ENCODE measurements at places on chromosomes 16 and 17.

DNA sequence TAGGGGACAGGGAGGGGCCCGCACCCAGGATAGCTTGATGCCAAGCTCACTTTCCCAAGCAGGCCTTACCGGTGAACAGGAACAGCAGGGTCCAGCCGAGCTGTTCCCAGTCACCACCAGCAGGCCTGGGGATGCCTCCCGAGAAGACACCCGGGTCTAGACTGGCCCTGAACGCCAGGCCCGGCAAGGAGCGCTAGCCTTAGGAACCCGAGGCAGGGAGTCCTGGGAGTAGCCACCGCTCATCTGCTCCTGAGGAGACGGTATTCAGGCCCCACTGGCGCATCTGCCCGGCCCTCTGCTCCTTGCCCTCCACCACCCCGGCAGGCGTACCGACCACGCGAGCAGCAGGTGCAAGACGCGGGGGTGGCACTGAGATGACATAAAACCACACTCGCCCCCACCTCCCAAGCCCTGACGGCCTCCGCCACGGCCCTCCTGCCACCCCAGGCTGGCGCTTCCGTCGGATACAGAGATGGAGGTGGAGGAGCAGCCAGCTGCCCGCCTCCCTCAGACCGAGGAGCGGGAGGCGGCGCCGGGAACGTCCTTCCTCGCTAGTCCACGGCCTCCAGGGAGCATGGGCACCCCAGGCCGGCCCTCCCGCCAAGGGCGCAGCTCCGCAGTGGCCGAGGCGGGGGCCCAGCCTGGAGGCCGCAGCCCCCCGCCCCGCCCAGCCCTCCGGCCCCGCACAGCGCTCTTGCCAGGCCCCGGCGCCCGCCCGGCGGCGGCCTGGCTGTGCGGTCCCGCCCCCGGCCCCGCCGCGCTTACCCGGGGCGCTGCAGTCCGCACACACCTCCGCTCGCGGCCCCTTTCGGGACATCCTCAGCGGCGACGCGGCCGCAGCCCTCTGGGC lies 661 bp downstream of the GIT1 start:
- peak; percentile 55 for DNase-seq

DNA sequence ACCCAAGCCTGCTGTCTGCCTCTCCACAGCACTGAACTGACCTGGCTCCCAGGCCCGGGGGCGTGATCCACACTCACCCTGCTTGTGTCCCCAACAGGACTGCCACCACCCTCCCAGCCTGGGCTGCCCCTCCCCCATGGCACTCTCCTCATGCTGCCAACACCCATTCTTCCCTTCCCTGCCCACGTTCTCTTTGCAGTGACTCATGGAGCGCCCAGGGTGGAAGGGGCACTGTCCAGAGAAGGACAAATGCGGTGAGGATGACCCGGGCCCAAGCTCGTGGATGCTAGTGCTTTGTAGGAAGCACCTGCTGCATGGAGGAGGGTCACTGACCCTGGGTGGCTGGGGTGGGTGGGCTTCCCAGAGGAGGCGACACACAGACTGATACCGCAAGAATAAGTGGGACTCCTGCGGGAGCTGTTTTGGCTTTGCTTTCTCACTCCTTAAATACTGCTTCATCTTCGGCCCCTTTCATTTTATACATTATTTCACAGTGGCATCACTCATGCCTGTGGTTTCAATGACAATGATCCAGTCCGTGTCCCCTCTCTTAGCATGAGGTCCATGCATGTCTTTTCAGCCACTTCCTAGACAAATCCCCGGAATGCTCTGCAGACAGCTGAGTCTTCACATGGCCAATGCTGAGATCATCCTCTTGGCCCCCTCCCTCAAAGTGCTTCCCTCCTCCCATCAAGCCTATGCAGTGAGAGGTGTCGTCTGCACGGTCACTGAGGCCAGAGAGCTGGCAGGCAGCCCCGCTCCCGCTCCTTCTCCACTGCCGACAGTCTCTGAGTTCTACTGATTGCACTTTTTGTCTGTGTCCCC lies 17.6 kb downstream of the CDK5R1 start:
- DNase-seq, result no peak

DNA sequence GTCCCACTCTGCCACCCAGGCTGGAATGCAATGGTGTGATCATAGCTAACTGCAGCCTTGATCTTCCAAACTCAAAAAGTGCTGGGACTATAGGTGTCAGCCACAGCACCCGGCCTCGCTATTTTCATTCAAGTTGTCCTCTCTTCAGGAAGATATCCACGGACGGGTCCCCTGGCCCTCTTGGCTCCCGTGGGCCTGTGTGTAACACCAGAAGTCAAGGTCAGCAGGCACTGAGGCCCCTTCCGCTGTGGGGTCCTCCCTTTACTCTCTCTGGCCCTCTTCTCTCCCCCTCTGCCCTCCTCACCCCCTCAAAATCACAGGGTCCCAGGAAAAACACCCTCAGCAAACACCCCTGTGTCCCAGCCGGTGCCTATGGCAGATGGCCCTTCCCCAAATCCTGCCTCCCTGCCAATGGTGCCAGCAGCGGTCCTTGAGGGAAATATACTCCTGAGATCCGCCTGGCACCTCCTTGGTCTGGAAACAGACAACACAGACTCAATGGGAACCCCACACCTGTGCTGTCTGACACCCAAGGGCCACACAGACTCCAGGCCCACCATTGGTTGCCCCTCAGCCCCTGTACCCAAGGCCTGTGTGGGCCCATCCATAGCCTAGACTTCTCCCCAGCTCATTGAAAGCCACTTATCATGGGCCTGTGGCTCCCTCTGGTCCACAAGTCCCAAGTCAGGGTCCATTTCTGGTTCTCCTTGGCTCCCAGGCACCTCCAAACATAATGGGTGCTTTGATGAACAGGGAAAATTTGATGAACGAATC lies 221.5 kb downstream of the ZNF423 start:
- DNase-seq, result no peak

DNA sequence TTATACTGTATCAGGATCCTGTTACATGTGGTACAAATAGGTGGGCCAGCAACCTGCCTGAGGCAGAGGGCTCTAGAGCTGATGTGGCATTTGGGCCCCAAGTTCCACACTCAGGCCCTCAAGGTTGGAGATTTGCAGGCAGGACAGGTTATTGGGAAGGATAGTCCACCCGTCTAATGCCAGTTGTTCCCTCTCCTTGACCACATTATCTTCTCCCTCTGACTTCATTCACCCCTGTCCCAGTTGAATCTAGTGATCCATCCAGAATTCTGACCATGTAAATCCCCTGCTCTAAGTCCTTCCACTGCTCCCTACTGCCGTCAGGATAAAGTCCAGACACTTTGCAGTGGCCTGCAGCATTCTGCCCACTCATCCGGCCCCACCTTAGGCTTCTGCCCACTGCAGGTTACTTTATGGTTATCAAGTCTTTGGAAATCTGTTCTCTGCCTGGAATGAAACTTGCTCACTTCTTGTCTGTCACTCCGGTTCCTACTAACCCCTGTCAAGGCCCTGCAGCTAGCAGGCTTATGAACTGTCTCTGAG lies 1.9 kb upstream of the NFATC3 start:
- no peak for DNase-seq

GRCh38 chr16:3022208-3022683 lies 1.5 kb downstream of the HCFC1R1 start:
- DNase-seq, result peak; percentile 75

DNA sequence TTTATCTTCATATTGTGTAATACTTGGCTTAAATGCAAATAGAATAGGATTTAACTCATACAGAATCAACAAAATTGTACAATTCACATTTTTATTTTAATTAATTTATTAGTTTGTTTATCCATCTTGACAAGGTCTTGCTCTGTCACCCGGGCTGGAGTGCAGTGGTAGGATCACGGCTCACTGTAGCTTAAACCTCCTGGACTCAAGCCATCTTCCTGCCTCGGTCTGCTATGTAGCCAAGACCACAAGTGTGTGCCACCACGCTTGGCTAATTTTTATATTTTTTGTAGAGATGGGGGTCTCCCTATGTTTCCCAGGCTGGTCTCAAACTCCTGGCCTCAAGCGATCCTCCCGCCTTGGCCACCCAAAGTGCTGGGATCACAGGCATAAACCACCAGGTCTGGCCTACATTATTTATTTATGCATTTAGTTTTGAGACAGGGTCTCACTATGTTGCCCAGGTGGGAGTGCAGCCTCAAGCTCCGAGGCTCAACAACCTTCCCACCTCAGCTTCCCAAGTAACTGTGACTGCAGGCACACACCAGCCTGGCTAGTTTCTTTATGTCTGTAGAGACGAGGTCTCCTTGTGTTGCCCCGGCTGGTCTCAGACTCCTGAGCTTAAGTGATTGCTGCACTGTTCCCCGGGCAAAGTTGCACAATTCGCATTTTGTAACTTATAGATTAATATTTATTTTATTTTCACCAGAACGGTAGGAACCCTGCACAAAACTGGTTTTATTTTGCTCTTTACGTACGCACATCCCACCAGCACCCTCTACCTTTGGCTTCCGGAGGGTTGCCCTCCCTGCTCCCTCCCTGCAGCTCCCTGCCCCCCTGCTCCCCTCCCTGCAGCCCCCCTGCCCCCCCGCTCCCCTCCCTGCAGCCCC lies 4.9 kb downstream of the DPEP1 start:
- DNase-seq, result no peak

DNA sequence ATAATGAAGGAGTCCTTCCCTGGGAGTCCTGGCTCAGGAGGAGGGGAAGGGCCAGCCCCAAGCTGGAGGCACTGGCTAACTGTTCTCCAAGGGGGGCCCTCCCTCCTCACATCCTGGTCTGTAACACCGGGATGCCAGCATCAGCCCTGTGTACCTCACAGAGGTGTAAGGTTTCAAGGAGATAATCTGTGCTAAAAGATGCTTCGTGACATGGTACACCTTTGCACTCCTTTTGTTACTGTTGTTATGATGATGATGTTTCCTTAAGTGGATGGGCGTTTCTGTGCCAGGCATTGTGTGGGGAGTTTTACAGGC lies 236.7 kb upstream of the TNRC6C start:
- no peak for DNase-seq

GRCh38 chr16:8713635-8714172 lies 39.3 kb downstream of the ABAT start:
- no peak for DNase-seq
